ENCODE measurements at places on chromosomes 2 and 18. TPM values are rescaled to one million over a fixed set of nuclear protein-coding genes. Genes with fewer than 3 reads are reported as not detected.

IL1R2 gene
- not detected for total RNA-seq

ZNF513 gene
- total RNA-seq: 20.8 TPM

PLCL1 gene
- 13.6 TPM for total RNA-seq

PPP4R3B gene
- total RNA-seq: 33.0 TPM

SPIRE1 gene
- 31.3 TPM for total RNA-seq

SAG gene
- not detected for total RNA-seq

POU3F3 gene
- not detected for total RNA-seq

ARL4C gene
- total RNA-seq: 17.9 TPM

PARD6G gene
- 10.4 TPM for total RNA-seq

GLI2 gene
- total RNA-seq: 1.2 TPM

C2orf80 gene
- total RNA-seq: not detected

EVX2 gene
- not detected for total RNA-seq

FEV gene
- 0.56 TPM for total RNA-seq

VWC2L gene
- total RNA-seq: not detected

HOXD3 gene
- 4.1 TPM for total RNA-seq

IL36RN gene
- total RNA-seq: not detected

GRHL1 gene
- 1.7 TPM for total RNA-seq

FAM124B gene
- total RNA-seq: 269 TPM

IL1RL1 gene
- 0.10 TPM for total RNA-seq
